Inflammatory macrophage treated with lipopolysaccharide for 4 hours (primary cell): ENCODE measurements at places on chromosomes 7 and 10.

GRCh38 chr7:130939321-130940095 lies 205.5 kb upstream of the KLF14 start:
- DNase-seq = no peak

GRCh38 chr10:74207691-74208480 lies 56.9 kb downstream of the ADK start:
- no peak for DNase-seq

DNA sequence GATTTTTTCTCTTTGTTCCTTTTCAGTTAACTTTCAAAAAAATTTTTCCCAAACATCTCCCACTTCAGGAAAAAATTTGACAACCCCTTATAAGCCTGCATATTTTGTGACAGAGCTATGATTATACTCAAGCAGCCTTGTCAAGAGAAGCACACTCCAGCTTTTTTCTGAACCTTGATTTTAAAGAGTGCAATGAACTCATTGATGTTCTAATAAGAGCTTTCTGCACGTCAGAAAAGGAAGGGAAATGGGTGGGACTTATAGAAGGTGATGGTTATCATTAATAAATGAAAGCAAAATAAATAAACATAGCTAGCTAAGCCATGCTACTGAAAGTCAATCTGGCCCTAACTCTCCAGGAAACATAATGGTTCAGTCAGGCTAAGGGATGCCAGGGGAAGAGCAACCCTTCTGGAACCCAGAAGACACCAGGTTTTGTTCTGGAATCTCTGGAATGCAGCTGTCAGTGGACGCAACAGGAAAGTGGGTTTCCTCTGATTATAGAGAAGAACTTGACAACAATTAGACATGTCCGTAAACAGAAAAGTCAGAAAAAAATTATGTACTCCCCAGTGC lies 76.1 kb downstream of the NHLRC2 start:
- no peak for DNase-seq

DNA sequence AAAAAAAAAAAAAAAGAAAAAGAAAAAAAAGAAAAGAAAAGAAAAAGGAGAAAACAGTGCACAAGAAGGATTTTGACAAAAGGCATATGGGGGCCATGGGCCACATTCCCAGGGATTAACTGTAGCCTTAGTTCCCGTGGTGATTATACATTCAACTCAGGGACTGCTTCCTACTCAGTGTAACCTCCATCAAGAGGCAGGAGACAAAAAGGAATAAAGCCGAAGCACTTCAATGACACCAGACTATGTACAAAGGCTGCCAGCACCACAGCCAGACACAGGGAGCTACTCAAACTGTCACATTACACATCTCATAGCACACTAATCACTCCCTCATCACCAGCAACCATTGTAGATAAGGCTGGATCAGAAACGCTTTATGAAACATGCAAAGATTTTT lies 5.1 kb upstream of the PMPCB start:
- no peak for DNase-seq

- DNase-seq = no peak
Measured at GRCh38 chr7:50317221-50317678, 12.7 kb downstream of the IKZF1 start.

DNA sequence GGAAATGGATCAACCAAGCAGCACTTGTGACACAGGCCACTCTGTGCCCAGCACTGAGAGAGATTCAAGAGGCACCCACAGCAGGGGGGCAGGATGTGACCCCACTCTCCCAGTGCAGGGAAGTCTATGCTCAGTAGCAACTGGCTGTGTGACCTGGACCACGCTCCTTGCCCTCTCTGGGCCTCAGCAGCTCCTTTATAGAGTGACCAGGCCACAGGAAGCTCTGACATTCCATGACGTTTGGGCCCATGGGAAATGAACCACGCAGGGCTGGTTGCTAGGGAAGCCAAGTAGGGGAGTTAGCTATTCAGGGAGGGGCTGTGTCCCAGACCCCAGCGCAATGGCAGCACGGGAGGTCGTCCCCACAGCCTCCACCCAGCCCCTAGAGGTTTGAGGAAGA lies 232.6 kb downstream of the USP6NL start:
- DNase-seq = no peak

DNA sequence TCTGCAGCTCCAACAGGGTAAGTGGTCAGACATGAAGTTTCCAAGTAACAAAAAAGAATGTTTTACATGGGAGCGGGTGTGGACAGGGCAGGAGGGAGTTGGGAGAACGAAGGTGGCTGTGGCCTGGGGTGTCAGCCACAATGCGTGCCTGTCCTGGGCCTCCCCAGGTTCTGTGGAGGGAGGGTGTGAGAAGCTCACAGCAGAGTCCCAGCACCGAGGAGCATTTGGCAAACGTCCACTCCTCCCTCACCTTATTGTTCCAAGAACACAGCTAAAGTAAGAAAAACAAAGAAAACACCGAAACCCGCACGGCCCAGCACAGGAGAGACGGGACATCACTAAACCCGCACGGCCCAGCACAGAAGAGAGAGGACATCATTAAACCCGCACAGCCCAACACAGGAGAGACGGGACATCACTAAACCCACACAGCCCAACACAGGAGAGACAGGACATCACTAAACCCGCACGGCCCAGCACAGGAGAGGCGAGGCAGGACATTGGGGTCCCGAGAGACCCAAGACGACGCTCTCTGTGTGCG lies 226.4 kb downstream of the MAD1L1 start:
- no peak for DNase-seq
